ENCODE measurements at places on chromosomes 2 and 18.

DNA sequence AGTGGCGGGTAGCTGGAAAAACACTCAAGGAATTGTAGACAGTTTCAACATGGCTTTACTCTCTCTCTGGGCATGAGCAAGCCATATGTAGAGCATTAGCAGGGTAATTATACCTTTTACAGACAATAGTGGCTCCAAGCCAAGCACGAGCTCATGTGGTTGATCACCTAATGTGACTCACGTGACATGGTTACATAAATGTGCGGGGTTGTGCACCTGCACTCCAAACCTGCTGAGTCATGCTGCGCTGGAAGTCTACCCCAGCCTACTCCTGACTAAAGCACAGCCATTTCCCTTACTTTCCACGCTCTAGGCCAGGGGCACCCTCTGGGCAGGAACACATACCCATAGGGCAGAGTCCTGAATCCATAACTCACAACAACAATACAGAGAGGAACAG, 232.8 kb downstream of the MBD5 start:
- peak; percentile 89 for DNase-seq

- peak; percentile 56 for DNase-seq
These were observed 83.0 kb downstream of the FAM117B start for GRCh38 chr2:202717598-202718310.

- no peak for DNase-seq
These were observed 43.3 kb upstream of the EDAR start for GRCh38 chr2:109032229-109032820.

DNA sequence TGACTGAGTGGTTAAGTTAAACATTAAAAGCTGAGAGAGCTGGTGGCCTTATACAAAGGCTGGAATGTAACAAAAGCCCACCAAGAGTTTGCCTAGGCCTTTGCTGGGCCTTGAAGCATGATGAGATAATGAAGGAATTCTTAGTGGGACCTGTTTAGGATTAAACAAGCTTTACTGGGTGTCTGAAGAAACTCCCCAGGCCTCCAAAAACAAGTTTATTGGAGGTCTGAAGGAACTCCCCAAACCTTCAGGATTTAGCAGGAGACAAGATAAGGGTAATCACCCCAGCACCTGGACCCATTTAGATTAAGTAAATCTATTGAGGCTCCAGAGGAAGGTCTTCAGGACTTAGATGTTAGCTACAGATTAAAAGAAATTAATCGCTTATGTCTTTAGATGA, 18.7 kb downstream of the PCARE start:
- DNase-seq = no peak
